Mucosa of descending colon (tissue), 3 donors: ENCODE measurements at places on chromosomes 4 and X. TPM values are rescaled to one million over a fixed set of nuclear protein-coding genes. Genes with fewer than 3 reads are reported as not detected.

Gene NAP1L3
- 1.4 TPM for total RNA-seq

- DNase-seq, result no peak
Measured at GRCh38 chr4:145766273-145766672, 86.3 kb downstream of the C4orf51 start.

GRCh38 chr4:2938906-2939305, 24.3 kb downstream of the NOP14 start:
- DNase-seq, result no peak

GRCh38 chrX:15465347-15465746, 27.8 kb downstream of the PIR start:
- no peak for DNase-seq

Gene S100G
- total RNA-seq, result not detected

- DNase-seq, result no peak
Measured at GRCh38 chr4:131650951-131651350, 1498.1 kb upstream of the PCDH10 start.
